Left ventricle myocardium inferior (tissue), 1 donor: ENCODE measurements at places on chromosomes 13 and 19. TPM values are rescaled to one million over a fixed set of nuclear protein-coding genes. Genes with fewer than 3 reads are reported as not detected.

DNA sequence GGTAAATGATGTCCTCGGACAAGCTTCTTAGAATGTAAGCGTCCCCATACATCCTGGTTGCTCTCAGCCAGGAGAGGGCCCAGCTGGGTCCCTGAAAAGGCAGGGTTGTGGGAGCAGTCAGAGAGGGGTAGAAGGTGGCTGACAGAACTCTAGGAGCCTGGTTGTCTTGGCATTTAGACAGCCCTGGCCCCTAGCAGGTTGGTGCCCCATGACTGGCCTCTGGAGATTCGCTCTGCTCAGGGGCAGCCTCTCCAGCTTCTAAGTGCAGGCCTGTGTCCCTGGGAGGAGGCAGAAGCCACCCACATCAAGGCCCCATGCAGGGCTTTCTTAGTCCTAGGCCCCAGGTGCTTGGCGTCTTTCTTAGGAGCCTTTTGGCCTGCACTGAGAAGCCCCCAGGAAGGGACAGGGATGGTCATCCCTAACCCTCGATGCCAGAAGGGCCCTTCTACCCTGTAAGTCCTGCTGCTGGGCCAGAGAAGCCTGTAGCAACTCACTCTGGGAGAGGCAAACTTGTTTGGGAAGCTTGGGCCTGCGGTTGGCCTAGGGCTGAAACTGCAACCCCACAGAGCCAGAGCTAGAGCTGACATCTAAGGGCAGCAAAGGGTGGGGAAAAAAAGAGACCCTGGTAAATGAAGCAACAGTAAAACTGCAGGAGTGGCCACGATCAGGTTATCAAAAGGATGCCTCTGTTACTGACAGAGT lies 2.8 kb upstream of the CDX2 start:
- H3K4me3 ChIP-seq, result no peak overlapping the region
- H3K36me3 ChIP-seq, result no peaks in the 10 kb centered on the region
- DNase-seq, result no peak
- H3K27me3 ChIP-seq, result peaks cover 100% of the 10 kb centered on the region
- H3K4me1 ChIP-seq, result peaks cover 27% of the 10 kb centered on the region

N4BP2L2 gene
- total RNA-seq, result 131 TPM

CCDC169 gene
- total RNA-seq, result 0.69 TPM

DNA sequence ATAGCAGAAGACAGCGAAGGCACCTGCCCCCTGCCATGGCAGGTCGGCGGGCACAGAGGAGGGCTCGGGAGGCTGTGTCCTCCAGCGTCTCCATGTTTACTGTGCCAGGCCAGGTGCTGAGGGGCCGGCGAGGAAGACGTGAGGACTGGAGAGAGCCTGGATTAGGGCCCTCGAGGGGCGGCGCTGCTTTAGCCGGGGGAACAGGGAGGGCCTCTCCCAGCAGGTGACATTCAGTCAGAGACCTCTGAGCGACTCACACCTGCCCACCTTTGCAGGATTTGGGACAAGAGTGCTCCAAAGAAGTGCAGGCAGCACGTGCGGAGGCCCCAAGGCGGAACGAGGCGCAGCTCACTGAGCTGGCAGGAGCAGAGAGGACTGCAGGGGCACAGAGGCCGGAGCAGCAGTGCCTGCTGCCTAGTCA lies 17.6 kb downstream of the KDM4B start:
- no peak for DNase-seq
- peaks cover 81% of the 10 kb centered on the region for H3K4me1 ChIP-seq
- no peak overlapping the region for H3K4me3 ChIP-seq

GRCh38 chr13:52887165-52887564 lies 38.7 kb upstream of the PCDH8 start:
- peaks cover 40% of the 10 kb centered on the region for H3K27me3 ChIP-seq
- no peak overlapping the region for H3K27ac ChIP-seq
- no peaks in the 10 kb centered on the region for H3K4me1 ChIP-seq
- no peaks in the 10 kb centered on the region for H3K36me3 ChIP-seq

- H3K27ac ChIP-seq, result no peak overlapping the region
- no peak overlapping the region for H3K4me3 ChIP-seq
- H3K27me3 ChIP-seq, result no peaks in the 10 kb centered on the region
- H3K36me3 ChIP-seq, result no peaks in the 10 kb centered on the region
- H3K4me1 ChIP-seq, result peaks cover 25% of the 10 kb centered on the region
- DNase-seq, result no peak
Observed at GRCh38 chr19:31335716-31336115, 13.5 kb downstream of the TSHZ3 start.

- H3K4me1 ChIP-seq, result peaks cover 13% of the 10 kb centered on the region
- H3K4me3 ChIP-seq, result no peak overlapping the region
- H3K27ac ChIP-seq, result no peak overlapping the region
- no peaks in the 10 kb centered on the region for H3K36me3 ChIP-seq
- H3K27me3 ChIP-seq, result peaks cover 33% of the 10 kb centered on the region
Observed at GRCh38 chr19:50414864-50415660, 3.7 kb upstream of the SPIB start.

EGLN2 gene
- 47.8 TPM for total RNA-seq

URAD gene
- total RNA-seq, result not detected

IPO5 gene
- 113 TPM for total RNA-seq

THAP8 gene
- 4.2 TPM for total RNA-seq

PNMA8B gene
- 0.55 TPM for total RNA-seq

DNA sequence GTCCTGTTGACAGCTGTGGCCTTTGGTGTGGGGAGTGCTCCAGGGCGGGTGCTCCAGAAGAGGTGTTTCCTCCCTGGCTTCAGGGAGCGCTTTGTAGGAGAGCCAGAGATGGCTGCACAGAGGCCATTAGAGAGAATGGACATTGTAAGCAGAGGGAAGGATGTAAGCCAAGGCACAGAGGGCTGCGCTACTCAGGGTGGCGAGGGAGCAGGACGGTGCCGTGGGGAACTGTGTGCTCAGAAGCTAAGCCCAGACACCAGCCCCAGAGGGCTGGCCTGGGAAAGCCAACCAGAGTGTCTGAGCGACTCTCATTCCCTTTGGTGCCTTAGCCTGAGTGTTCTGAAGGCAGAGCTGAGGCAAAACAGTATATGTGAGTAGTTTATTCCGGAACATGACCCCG lies 92.2 kb downstream of the TSHZ3 start:
- H3K27ac ChIP-seq, result no peak overlapping the region
- no peak overlapping the region for H3K4me3 ChIP-seq
- peaks cover 19% of the 10 kb centered on the region for H3K4me1 ChIP-seq
- H3K27me3 ChIP-seq, result peaks cover 58% of the 10 kb centered on the region
- H3K36me3 ChIP-seq, result no peaks in the 10 kb centered on the region

DNA sequence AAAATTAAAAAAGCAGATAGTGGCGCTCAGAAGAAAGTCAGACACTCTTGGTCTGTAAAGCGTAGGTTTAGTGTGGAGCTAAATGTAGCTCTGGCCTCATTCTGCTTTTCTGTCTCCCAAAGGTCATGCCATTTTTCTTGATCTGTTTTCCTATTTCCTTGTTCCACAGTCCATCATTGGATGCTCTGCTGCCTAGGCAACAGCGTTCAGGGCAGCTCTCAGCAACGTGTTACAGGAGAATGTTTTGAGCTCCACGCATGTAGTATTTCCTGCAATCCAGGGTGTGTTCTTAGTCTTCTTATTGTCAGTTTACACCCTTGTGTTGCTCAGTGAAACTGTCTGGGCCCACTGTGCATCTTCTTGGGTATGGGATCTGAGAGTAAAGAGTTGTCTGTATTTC lies 46.0 kb upstream of the PCDH8 start:
- H3K27me3 ChIP-seq, result peaks cover 53% of the 10 kb centered on the region
- H3K36me3 ChIP-seq, result no peaks in the 10 kb centered on the region
- H3K27ac ChIP-seq, result no peak overlapping the region
- no peak overlapping the region for H3K4me3 ChIP-seq
- no peaks in the 10 kb centered on the region for H3K4me1 ChIP-seq

DNA sequence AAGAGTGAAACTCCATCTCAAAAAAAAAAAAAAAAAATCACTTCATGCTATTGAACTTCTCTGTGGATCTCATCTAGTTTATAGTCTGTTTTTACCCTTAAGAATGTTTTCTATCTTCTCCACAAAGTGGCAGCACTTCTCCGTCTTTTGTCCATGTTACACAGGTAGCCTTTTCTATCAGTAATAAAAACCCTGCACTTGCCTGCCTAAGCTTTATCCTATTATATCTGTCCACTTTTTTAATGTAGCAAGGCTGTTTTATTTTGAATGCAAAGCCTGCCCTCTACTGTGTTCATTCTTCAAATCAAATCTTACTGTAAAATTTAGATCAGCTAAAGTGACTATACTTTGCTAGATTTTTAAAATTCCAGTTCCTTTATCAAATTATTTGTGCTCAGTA lies 124.0 kb downstream of the STOML3 start:
- H3K36me3 ChIP-seq, result no peaks in the 10 kb centered on the region
- DNase-seq, result no peak
- H3K4me1 ChIP-seq, result no peaks in the 10 kb centered on the region
- no peak overlapping the region for H3K4me3 ChIP-seq

DNA sequence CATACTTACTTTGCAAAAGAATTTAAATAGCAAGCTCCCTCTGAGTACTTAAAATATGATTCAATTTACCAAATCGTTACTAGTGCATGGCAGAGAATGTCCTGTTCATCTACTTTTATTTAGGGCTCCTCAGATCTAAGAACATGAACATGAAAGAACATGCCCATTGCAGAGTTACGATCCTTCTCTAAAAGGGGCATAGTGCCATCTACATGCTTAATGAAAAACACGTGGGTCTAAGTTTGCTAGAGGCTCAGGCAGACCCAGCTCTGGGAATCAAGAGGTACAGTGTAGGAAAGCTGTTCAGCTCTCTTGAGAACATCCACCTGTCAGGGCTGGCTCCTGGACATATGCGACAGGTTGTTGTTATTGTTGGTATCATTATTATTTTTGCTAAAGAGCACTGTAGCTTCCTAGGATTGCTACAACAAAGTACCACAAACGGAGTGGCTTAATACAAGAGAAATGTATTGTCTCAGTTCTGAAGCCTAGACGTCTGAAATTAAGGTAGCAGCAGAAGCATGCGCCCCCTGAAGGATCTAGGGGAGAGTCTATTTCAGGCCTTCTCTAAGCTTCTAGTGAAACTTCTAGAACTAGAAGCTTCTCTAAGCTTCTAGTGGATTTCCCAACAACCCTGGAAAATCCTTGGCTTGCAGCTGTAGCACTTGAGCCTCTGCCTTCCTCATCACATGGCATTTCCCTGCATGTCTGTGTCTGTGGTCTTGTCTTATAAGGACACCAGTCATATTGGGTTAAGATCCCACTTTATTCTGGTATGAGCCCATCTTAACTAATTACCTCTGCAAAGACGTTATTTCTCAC lies 133.9 kb downstream of the DCT start:
- DNase-seq, result no peak
- peaks cover 15% of the 10 kb centered on the region for H3K27me3 ChIP-seq

GRCh38 chr19:2040647-2041432 lies 10.2 kb downstream of the MKNK2 start:
- peaks cover 75% of the 10 kb centered on the region for H3K4me1 ChIP-seq
- peaks cover 67% of the 10 kb centered on the region for H3K36me3 ChIP-seq
- H3K27ac ChIP-seq, result peak overlapping the region; percentile 100
- no peaks in the 10 kb centered on the region for H3K27me3 ChIP-seq
- peak overlapping the region; percentile 56 for H3K4me3 ChIP-seq

PCDH17 gene
- total RNA-seq, result 3.1 TPM

ZNF749 gene
- 3.4 TPM for total RNA-seq

GRCh38 chr13:30819136-30819888 lies 84.0 kb downstream of the ALOX5AP start:
- no peaks in the 10 kb centered on the region for H3K4me1 ChIP-seq
- no peak overlapping the region for H3K4me3 ChIP-seq
- no peak for DNase-seq
- peaks cover 8% of the 10 kb centered on the region for H3K27me3 ChIP-seq
- H3K36me3 ChIP-seq, result no peaks in the 10 kb centered on the region
